BJ (cell line): ENCODE measurements at places on chromosomes 5 and 9. TPM values are rescaled to one million over a fixed set of nuclear protein-coding genes. Genes with fewer than 3 reads are reported as not detected.

DNA sequence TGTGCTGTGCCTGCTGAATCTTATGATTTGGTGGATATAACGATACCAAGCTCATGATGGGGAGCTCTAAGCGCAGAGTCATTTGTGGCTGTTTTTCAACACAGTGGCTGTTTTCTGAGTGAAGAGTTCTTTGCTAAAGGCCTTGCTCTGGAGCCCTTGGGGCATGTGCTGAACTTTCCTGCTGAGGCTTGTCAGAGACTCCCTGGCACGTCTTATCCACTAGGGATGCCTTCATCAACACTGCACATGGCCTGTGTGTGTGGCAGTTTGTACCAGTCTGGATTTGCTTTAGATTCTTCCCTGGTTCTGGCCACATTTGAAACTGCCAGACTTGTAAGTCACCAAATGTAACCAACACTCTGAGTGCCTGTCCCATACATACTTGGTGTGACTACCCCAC lies 188.2 kb downstream of the DMRT2 start:
- DNase-seq, result no peak

DNA sequence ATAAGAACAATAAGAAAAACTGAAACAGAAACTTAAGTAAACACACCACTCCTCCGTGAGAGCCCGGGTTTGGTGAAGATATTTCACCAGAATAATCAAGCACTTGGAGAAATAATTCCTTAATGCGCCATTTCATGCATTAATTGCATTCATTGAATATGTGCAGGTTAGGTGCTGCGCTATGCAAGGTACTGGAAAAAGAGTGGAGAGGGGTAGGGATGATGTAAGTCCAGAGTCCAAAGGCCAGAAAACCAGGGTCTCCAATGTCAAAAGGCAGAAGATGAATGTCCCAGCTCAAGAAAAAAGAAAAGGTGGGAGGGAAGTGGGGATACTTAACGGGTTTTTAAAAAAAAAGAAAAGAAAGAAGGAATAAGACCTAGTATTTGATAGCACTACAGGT lies 669 bp upstream of the ZFP37 start:
- DNase-seq, result no peak

The OR1Q1 gene
- polyA plus RNA-seq, result 1.0 and 1.1 TPM in 2 replicates

The PCDHA1 gene
- polyA plus RNA-seq, result 0.04 and 0.12 TPM in 2 replicates

DNA sequence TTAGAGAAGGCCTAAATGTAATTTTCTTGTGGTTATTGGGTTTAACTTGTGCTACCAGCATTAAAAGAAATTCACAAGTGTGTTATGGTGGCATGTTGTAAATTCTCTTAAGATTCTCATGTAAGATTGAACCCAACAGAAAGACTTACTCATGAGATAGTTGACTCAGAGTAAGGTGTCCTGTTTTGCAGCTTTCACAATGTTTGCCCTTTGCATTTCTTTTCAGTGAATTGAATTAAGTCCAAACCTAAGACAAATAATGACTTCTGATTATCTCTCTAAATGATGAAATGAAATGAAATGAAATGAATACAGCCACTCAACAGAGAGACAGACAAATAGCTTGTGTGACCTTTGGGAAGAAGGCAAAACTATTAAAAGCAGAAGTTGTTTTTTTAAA lies 1696.9 kb upstream of the WWC1 start:
- DNase-seq, result no peak

The FSD1L gene
- 0.81 and 2.0 TPM in 2 replicates for polyA plus RNA-seq

- DNase-seq, result no peak
These were observed 19.3 kb downstream of the PUM3 start for GRCh38 chr9:2824564-2824963.
